ENCODE measurements at places on chromosomes 6 and 20.
A peak's percentile ranks its signal among the peaks of the same experiment; 100 is the strongest.

GRCh38 chr6:13004601-13005000 lies 288.0 kb downstream of the PHACTR1 start:
- no peak for DNase-seq

DNA sequence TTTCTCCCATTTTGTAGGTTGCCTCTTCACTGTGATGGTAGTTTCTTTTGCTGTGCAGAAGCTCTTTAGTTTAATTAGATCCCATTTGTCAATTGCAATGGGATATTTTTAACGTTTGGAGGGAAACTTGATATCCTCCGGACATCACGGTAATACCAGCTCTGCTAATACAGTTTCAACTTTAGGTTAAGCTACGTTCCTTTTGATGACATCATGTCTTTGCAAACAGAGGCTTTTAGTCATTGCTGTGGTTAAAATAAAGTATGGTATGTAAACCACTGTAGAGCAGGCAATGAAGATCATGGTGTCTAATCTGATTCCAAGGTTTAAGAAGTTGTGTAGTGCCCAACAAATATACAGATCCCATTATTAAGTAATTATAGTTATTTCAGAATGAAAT lies 168.0 kb upstream of the CHD6 start:
- DNase-seq: no peak

DNA sequence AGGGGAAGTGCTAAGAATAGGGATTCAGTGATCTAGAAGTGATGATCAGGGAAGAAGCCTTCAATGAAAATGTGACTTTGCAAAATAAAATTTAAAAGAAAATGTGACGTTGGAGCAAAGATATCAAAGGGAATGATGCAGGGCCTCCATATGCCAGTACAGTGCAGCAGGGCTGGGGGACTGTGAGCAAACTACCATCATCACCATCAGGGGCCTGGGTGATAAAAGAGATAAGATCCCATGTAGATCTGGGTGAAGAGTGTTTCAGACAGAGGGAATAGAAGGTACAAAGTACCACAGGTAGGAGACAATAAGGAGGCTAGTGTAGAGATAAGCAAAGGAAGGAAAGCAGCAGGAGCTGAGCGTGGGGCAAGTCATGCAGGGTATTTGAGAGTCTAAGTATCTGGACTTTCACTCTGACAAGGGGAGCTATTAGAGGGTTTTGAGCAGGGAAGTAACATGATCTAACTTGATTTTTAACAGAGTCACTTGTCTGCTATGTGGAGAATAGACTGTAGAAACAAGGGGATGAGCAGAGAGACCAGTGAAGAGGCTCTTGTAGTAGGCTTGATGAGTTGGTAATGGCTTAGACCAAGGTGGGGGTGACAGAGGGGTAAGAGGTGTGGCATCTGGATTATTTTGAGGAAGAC lies 295.6 kb downstream of the ZFAND3 start:
- DNase-seq: no peak

GRCh38 chr20:24989162-24989561 lies 3.4 kb downstream of the APMAP start:
- no peak for DNase-seq

DNA sequence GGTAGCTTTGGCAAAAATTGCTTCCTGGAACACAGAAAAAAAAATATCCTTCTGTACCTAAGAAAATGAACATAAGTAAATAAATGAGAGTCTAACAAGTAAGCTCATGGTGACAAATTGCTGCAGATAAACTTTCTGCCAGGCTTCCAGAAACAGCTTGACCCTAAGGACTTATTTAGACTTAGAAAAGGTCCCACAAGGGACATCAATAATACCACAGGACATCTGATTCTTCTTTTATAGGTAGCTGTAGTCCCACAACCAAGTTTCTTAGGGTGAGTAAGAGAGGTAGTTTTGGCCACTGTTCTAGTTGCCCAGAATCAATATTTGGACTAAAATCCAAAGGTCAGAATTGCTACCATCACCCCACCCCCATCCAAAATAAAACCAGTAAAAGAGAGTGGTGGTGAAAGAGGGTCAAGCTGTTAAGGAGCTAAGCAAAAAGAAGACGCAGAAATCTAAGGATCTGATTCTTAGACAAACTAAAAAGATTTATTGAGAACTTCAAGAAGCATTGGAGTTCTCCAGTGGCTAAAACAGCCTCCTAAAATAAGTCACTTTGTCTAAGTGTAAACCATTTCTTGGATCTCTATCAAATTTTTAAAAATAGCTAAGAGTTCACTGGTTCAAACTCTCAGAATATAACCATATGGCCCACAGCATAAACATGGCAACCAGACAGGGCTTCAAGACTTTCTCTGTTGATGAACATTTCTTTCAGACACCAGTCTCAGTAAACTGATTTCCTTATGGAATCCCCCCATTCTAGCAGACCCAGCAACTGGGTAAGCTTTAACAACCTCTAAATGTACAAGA lies 180.6 kb downstream of the PTPRK start:
- no peak for DNase-seq

- DNase-seq: no peak
Measured at GRCh38 chr6:117399924-117400323, 25.8 kb downstream of the ROS1 start.

DNA sequence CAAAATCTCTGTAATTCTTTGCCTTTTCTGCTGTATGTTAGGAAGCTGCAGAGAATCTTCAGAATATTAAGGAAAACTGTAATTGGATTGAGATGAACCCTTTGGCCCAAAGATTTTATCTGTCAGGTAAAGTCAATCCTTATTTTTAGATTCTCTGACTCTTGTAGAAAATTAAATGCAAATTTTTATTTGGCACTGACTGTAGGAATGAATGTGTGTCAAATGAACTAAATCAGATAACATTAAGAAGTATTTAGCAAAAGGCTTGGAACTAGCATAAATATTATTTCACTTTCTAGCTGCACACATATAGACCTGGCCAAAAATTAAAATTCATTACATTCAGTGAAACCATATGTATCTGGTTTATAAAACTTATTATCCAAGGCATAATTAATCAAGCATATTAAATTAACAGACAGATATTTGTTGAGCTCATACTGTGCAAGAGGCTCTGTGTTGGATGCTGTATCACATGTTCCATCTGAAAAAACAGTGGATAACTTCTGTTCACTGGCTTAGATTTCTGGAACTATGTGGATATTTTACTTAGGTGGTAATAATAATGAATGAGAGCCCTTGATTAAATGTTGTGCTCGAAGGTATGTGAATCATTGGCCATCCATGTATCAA lies 124.8 kb downstream of the HDGFL1 start:
- no peak for DNase-seq

DNA sequence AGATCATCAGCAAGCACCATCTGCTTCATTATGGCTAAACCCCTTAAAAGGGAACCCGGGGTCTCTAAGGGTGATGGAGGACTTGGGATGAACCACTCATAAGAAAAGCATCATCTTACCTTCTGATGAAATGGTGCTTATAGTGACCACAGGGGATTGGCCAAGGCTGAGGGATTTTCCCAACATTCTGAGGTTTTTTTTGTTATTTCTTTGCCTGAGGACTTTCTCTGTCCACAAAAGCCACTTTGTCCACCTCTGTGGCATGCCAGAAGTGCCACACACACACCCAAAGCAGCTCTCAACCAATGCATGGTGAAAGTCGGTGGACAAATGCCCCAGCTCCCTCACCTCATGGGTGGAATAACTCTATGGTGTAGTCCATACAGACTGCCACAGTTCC lies 79.3 kb upstream of the TOP1 start:
- no peak for DNase-seq

DNA sequence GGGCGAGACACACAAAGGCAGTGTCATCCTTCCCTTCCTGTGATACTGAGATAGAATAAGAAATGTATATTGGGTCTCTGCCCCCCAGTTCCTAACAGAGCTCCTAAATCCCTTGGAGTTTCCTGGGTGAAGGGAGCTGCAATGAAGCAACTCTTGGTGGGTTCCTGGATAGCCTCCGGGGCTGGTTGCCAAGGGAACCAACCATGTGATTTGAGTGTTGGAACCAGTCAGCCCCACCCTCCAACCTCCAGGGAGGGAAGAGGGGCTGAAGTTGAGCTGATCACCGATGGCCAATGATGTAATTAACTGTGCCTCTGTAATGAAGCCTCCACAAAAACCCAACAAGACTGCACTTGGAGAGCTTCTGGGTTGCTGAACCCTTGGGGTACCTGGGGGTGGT lies 116.6 kb downstream of the SLC22A3 start:
- no peak for DNase-seq

DNA sequence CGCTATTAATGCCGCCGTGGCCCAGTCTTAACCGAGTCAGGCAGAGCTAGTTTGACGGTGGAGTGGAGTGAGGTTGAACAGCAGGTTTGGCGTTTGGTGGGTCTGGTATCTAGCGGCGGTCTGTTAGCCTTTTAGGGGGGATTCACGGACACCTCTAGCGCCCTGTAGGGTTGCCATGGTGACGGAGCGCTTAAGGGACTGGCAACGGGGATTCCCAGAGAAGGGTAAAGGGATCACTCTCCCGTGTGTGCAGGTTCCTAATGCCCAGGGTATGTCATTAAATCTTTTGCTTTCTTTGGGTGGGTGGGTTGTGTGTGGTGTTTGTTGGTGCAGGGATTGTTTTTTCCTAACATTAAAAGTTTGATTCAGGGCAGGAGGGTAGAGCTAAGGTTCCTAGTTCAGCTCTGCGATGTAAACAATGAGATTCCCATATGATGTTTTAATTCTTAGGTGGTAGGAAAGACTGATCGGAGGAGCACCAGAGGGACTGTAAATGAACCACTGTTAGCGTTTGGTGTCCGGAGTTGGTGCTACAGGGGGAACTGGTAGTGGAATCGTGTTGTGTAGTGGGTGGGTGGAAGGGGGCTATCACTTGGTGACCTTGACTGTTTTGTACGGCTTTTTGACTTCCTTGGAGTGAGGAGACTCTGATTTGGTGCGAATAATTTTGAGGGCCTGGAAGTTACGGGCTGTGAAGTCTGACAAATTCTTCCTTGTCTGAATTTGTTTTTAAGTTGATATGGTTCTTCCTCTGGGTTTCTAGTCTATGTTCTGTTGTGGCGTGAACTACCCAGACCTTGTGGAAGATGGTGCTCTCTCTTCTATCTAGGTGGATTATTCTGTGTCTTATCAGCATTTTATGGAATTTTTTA lies 5.0 kb downstream of the BRD2 start:
- peak; percentile 40 for DNase-seq

GRCh38 chr6:82437701-82438100 lies 74.1 kb downstream of the TPBG start:
- no peak for DNase-seq

DNA sequence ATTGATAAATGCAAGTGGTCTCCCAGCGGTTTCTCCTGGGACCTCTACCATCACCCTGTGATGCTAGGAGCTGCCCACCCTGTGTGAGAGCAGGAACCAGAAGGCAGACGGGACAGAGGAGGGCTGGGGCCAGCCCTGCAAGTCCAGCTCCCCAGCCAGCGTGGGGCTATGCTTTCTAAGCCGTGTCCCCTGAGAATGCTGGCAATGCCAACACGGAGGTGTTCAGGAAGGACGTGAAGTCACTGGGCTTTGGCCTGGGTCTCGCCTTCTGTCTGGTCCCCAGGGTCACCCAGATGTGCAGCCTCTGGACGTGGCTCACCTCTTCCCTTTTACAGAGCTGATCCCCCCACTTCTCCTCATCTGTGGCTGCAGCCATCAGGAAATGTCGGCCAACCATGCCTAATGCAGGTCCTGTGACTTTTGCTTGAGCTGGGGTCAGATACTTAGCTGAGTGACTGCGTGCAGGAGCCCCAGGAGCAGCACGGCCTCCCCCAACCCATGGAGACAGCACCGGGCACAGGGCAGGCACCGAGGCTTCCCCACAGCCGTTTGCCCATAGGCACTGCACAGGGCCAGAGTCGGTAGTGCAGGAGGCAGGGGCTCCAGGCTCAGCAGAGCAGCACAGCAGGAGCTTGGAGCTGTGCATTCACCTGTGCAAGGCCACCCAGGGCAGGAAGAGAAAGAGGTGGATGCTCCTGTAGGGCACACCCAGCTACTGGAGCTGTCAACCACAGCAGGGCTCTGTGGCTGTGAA lies 66.2 kb downstream of the GNAS-AS1 start:
- DNase-seq: no peak

DNA sequence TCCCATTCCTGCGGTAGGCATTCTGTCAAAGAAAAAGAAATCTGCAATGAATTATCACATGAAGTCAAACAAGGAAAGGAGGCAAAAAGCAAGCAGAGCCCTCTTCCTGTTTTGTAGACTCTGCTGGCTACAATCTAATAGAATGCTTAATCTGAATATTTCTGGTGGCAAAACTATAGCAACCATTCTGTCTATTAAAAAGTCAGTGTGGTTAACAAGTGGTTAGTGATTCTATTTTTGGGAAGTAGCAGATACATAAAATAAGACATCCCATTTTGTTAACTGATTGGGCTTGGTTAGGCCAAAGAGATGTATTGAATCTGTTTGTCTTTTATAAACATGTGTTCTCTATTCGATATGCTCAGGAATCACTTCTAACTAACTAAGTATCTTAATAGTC lies 442.3 kb downstream of the CDC5L start:
- no peak for DNase-seq

DNA sequence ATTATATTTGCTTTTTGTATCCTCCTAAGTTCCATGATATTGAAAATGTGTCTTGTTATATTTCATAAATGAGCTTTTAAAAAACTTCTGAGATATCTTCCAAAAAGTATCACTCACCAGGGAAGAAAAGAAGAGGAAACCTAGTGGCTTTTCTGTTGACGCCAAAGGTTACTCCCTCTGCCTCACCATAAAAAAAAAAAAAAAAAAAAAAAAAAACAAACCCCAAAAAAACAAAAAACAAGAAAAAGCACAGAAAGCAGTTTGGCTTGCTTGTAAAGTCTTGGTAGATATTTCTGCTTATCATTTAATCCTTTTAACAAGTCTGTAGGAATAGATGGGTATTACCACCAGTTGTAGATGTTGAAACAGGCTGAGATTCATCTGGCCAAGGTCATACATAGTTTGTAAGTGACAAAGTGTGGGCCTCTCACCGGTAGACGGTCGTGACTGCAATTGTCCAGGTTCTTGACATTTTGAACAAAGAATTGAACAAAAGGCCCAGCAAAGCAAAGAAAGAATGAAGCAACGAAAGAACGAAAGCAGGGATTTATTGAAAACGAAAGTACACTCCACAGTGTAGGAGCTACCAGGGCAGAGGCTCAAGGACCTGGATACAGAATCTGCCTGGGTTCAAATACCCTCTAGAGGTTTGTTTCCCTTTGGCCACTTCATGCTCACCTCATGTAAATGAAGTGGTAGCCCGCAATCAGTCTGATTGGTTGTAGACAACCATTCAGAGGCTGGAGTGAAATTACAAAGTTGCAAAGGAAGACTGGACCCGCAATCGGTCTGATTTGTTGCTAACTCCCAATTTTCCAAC lies 11.6 kb upstream of the ELOVL5 start:
- DNase-seq: no peak

DNA sequence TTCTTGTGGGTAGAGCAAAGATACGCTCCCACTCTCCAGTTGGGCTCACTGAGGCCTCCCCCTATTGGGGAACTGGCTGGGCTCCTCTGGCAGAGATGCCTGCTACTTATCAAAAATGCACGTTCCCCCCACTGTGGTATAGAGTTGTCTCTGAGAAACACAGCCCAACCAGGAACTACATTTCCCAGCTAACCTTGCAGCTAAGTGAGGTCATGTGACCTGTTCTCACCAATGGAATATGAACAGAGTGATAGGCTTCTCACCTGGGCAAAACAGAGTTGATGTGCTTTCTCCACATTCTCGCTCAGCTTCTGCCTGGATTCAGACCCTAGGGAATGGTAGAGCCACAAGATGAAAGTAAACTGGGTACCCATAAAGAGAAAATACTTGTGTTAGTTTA lies 49.1 kb upstream of the PTPRT start:
- no peak for DNase-seq

- DNase-seq: no peak
Measured at GRCh38 chr20:60977901-60978300, 274.2 kb upstream of the CDH4 start.
